ENCODE measurements at places on chromosomes 6 and 20.

- no peak for DNase-seq
Measured at GRCh38 chr6:55445648-55446204, 118.5 kb downstream of the GFRAL start.

- no peak for DNase-seq
Measured at GRCh38 chr6:92822222-92822621, 597.1 kb downstream of the EPHA7 start.

DNA sequence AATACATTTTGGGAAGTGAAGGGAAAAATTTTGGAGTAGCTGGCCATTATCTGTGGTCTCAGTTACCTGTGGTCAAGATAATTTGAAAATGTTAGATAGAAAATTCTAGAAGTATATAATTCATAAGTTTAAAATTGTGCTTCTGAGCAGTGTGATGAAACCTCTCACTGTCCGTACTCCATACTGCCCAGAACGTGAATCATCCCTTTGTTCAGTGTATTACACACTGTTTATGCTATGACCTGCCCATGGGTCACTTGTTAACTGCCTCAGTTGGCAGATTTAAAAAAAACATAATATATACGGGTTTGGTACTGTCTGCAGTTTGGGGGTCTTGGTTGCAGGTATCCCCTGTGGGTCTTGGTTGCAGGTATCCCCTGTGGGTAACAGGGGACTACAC, 4.1 kb upstream of the CALHM5 start:
- DNase-seq = no peak

GRCh38 chr6:159943101-159943632, 25.7 kb upstream of the IGF2R start:
- no peak for DNase-seq

DNA sequence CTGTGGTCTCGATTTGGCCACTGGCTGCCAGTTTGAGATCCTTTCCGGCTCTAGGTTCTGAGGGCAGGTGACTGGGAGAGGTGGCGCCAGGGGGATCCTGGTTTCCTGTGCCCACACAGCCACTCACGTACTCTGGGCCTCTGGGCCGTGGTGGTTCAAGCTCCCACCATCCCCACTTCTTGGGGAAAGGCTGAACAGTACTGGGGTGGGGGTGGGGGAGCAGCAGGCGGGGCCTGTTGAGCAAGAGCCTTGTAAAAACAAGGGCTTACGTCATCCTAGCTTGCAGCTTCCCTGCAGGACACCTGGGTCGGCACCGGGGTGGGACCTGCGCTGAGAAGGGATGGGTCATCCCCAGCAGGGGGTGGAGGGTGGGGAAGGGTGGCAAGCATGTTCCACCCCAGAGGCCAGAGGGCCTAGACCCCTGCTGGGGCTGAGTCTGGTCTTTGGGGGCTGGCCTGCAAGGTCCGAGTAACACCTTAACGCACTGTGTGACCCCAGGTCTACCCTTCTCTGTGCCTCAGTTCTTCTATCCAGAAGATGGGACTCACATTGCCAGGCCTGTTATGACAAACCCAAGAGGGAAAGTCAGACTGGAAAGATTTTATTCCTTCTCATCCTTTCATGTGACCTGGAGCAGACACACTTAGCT, 3.1 kb upstream of the CEBPB start:
- DNase-seq = no peak

DNA sequence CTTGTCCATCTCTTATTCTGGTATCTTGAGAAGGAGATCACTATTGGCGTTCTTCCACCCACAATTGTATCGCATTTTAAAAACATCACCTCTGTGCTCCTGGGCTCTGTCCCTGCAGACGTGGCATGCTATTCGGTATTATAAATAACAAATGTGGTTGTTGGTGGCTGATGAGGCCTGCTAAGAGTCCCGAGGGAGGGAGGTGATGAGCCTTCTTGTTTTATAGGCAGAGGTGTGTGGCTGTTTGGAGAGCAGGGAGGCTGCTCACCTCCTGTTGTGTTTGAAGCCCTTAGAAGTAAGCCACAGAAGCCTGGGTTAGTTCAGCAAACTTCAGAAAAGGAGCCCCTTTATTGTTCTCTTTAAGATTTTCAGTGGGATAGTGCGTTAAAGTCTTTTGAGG, 15.6 kb downstream of the MANBAL start:
- DNase-seq = no peak

- DNase-seq = no peak
Measured at GRCh38 chr6:45789238-45789637, 226.4 kb downstream of the CLIC5 start.

- DNase-seq = no peak
Measured at GRCh38 chr20:62025394-62025793, 40.3 kb downstream of the TAF4 start.

GRCh38 chr6:43790031-43790430, 20.0 kb downstream of the VEGFA start:
- DNase-seq = no peak

DNA sequence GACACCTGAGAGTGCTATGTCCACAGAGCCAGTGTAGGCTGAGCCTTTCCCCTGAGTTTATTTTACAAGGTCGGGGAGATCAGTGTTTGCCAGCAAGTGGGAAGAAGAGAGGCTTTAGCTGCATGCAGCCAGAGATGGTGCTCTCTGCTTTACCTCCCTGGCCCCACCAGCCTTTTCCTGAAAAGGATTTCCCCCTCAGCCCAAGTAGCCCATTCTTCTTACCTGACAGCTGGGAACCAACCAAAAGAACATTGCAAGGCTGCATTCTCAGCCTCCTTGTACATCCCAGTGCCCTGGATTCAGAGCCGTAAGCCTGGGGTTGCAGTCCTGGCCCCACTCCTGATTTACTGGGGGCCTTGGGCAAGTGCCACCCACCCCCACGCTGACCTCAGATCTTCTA, 16.9 kb downstream of the SNPH start:
- no peak for DNase-seq

GRCh38 chr20:43771503-43772190, 44.8 kb upstream of the GTSF1L start:
- DNase-seq = no peak

GRCh38 chr6:20661721-20662120, 127.5 kb downstream of the CDKAL1 start:
- DNase-seq = no peak
